ENCODE measurements at places on chromosomes 12 and 14.
A peak's percentile ranks its signal among the peaks of the same experiment; 100 is the strongest.

DNA sequence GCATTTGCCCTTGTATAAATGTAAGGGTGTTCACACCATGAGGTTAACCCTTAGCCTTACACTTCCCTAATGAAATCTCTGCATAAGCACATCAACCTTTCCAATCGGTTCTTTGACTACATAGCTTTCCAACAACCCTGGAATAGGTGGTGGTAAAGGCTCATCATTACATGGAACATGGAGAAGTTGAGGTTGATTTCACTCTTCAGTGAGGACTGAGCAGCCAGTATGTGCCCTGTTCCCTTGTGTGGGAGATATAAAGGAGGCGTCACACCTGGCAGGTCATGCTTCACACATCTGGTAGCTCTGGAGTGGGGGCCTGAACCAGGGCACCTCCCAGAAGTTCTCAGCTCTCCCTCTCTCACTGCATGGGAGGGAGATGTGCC lies 21.7 kb upstream of the JPH4 start:
- DNase-seq: no peak

GRCh38 chr14:29608861-29609260 lies 318.8 kb downstream of the PRKD1 start:
- no peak for DNase-seq

DNA sequence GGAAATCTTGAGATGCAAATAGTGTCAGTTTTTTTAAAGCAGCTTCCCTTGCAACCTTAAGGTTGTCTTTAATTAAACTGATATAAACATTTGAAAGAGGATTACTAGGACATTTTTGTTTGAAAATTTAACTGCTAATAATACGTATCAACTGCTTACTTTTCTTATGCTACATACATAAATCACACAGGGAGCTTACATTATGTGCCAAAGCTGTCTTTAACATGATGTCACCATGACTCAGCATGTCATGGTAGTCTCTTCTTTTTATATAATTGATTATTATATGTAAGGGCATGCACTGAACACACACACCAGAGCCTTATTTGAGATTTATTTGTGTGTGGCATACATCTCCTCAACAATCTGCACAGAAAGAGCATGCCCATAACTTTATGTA lies 63.0 kb upstream of the PTHLH start:
- DNase-seq: peak; percentile 74

GRCh38 chr12:119946213-119946612 lies 42.8 kb upstream of the BICDL1 start:
- no peak for DNase-seq

GRCh38 chr12:71194657-71195056 lies 36.9 kb upstream of the TSPAN8 start:
- DNase-seq: peak; percentile 90

- DNase-seq: no peak
Observed at GRCh38 chr12:42163913-42164312, 19.2 kb upstream of the GXYLT1 start.

DNA sequence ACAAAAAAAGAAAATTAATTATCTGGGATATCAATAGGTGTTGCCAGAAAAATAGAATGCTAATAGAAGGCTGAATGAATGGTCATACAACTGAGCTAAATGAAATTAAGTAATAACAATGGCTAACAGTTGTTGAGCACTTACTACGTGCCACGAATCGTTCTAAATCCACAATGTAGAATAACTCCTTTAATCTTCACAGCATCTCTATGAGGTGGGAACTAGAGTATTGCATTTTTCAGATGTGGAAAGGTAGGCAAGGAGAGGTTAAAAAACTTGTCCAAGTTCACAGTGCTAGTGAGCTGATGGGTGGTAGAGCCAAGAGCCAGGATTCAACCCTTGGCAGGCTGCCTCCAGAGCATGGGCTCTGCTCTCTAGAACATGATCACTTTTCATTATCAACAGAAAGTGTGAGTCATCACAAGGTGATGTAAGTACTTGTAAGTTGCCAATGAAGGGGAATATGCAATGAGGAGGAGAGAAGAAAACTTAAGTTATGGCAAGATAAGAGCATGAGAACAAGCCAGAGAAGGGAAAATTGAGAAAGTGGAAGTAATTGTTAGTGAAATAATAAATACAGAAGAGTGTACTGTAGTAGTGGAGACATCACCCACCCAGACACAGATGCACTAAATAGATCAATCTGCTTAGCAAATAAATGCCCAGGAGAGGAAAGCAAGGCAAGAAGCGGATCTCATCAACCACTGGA lies 122.1 kb downstream of the PRKD1 start:
- DNase-seq: peak; percentile 99

GRCh38 chr14:52683985-52684520 lies 11.3 kb downstream of the ERO1A start:
- DNase-seq: no peak

- DNase-seq: no peak
Observed at GRCh38 chr12:12538535-12538934, 24.1 kb downstream of the DUSP16 start.

DNA sequence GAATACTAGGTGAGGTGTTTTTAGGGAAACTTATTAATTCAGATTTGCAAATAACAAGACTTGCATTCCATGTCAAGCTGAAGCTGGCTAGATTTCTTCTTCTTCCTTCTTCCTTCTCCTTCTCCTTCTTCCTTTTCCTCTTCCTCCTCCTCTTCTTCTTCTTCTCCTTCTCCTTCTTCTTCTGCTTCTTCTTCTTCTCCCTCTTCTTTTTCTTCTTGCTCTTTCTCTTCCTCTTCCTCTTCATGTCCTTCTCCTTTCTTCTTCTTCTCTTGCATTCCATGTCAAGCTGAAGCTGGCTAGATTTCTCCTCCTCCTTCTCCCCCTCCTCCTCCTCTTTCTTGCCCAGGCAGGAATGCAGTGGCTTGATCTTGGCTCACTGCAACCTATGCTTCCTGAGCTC lies 297.8 kb downstream of the PRKD1 start:
- DNase-seq: no peak

DNA sequence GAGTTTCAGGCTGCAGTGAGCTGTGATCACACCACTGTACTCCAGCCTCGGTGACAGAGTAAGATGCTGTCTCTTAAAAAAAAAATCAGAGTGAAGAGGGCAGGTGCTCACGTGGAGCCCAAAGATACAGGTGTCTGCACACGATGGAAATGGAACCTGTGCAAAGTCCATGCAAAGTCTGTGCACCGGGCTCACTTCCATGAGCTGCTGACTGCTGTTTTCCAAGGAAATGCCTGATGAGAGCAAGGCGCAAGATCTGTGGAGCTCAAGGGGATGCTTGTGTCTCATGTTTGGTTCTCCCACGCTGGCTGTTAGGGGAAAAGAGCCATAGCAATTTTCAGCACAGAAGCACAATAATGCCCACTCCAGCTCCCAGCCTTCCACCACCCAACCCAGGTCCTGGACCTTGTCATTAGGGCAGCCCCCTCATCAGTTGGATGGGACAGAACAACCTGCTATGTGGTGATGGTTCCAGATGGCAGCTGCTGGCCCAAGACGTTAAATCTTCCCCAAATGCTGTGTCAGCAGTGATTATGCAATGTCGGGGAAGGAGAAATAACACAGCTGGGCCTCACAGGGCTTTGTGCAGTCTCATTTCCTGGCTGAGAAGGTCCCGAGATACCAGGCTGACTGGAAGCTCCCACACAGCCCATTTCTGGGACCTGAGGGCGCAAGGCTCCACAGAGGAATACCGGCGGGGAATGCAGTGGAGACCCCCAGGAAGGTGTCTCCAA lies 27.9 kb upstream of the DICER1 start:
- peak; percentile 53 for DNase-seq

DNA sequence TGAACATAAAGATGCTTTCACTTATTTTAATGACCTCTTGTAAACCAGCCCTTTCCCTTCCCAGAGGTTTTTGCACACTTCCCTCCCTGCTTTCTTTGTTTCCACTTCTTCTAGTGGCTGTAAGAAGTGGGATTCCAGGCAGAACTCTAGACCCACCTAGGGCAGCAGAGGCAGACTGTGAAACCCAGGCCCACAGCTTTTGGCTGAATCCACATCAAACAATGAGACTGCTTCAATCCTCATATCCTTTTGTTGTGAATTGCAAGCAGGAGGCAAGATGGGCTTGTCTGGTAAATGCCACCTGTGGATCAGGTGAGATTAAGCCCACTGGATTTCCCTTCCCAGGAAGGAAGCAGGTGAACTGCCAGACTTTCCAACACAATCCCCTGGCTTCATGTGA lies 12.8 kb downstream of the CCDC177 start:
- DNase-seq: no peak

DNA sequence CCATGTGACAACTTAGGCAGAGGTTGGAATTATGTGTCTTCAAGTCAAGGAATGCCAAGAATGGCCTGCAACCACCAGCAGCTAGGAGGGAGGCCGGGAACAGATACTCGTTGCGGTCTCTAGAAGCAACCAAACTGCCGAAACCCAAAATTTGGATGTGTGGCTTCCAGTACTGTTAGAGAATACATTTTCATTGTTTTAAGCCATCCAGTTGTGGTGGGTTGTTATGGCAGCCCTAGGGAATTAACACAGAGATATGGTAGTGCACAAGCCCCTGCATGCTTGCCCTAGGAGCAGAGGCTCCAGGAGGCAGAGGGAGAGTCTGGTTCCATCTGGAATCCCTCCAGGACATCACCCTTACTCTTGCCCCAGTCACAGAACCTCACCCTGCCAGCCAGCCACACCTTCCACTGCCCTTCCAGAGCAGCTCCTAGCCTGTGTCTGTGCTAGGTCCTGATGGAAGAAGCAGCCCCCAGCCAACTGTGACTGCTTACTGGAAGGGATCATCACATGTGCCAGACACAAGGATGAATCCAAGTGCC lies 19.5 kb downstream of the PITPNM2 start:
- DNase-seq: no peak

DNA sequence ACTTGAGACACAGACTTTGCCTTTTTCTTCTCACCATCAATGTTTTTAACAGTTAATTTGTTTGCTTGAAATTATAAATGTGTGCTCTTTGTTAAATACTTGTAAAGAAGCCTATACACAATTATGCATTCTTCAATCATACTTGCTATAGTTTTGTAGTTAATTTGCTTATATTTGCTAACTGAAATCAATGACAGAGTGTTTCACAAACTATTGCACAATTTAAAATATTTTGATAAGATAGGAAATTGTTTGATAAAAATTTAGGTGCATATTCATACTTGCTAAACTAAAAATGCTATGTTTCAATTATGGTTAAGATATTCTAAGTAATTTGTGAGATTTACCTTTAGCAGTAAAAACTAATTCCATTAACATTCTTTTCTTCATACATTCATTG lies 13.7 kb upstream of the OR4K5 start:
- no peak for DNase-seq

DNA sequence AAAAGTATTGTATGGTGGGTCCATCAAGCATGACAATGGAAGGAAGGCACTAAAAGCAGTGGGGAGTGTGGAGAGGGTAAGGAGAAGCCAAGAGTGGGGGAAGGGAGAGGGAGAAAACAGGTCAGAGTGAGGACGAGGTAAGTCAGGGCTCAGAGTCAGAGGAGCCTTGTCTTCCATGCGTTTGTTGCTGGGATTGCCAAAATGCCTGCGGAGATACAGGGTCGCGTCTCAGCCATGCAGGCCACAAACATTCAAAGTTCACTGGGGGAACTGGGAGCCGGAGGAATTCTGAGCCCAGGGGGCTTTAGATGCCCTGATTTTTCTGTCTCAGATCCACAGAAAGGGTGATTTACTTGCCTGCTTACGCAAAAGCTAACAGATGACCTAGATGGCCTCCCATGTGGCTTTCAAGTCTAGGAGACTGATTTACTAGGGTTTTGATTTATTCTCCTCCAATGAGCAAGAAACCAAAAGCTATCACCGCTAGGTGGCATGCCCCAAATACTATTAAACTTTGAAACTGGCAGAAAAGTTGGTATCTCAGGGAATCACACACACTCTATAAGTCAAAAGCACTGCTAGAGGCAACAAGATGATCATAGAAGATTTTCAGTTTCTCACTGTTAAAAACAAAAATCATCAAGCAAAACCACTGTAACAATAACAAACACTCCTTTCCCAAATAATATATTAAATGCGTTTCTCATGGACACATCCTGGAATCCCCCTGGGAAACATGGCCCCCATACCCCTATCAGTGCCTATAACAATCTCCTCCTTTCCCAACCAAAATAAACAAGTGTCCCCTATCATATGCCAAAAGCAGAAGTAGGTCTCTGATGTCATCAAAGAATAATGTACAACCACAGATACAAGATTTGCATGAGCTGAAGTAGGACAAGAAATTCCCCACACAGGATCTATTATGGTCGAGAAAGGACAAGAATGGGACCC lies 26.6 kb upstream of the MDM1 start:
- peak; percentile 91 for DNase-seq

DNA sequence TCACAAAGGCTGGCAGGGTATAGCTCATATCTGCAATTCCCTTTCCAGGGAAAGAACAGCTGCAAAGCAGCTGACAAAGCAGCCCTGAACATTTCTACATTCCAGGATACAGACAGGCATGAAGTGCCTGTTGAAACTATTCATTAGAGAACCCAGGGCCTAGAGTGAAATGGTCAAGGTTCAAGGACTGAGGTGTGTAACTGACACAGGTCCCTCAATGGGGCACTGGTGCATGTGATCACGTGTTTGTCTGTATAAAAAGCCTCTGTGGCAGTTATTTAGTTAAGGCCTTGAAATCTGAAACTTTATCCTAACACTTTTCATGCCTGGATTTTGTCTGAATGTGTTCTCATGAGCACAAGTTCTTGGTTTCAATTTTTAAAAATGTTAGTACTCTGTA lies 47.1 kb downstream of the GIT2 start:
- peak; percentile 82 for DNase-seq

DNA sequence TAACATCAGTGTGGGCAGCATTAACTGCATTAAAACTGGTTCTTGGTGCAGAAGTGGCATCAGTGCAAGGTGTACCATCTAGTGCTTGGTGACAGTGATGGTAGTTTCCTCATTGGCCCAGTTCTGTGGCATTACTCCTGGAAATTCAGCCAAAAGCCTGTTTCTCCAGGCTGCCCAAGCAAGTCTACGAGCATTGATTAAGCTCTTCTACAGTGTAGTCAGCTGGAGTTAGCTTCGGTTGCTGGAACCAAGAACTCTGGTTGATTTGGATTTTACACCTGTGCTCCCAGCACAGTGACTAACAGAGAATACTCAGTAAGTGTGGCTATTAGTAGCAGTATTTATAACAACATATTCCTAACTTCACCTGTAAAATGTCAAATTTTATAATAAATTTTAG lies 84.9 kb upstream of the ZDHHC17 start:
- no peak for DNase-seq

GRCh38 chr12:46585854-46586621 lies 213.5 kb upstream of the SLC38A2 start:
- DNase-seq: peak; percentile 70

DNA sequence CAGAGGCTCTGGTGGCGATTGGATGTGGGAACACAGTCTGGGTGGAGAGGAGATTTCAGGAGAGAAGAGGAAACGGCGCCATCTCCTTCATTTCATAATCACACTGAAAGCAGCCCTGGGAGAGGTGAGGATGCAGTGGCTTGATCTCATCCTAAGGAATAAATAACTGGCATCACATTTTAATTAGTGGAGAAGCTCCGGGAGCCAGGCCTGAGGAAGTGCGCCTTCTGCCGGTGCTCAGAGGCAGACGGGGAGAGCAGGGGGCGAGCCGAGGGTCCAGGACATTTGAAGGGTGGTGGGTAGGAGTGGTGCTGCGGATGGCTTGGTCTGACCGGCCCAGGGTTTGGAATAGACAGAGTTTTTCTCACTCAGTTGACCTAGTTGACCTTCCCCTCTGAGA lies 265.0 kb downstream of the CACNA1C start:
- DNase-seq: no peak

All from fibroblast of the aortic adventitia (primary cell).